ENCODE measurements at places on chromosomes 5 and 9.

GRCh38 chr5:134603059-134603458, 29.6 kb downstream of the SAR1B start:
- DNase-seq = no peak

DNA sequence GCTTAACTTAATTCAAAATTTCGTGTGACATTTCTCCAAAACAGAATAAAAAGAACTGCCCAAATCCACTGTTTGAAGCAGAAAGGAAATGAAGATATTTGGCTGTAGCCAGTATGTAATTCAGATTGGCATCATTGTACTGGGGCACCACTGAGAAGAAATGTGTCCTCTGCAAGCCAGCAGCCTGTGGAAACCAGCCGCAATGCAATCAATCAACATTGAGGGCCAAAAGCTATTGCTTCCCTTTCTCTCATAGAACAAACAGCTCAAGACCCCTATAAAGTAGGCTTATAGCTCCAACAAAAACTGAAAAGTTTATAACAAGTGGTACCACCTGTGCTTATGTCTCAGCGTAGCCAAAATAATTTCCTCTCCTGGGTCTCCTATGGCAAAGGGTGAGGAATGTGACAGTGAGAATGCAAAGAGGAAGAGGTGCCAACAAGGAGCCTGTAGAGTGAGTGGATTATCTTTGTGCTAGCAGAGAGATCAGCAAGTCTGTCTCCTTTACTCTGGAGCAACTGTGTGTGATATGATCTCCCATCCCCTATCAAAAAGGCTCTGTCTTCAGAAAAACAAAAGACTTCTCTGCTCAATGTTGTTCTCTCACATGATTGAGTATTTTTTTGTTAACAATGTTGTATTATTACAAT, 1072.3 kb upstream of the DMAC1 start:
- no peak for DNase-seq

DNA sequence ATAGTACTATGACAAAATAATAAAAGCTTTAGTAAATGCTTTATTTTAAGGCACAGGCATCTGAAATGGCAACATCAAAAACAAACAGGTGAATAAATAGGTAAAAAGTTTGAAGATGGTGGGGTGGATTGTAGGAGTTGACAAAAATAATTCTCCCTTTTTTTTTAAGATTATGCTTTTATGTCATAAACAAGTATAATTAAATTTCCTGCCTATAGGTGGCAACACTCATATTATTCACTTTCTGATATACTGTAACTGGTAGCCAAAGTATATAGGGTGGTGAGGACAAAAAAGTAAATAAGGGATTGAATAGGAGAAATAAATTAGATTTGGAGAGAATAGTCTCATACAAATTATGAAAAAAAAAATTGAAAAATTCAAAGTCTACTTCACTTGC, 120.0 kb upstream of the ACOT12 start:
- no peak for DNase-seq

DNA sequence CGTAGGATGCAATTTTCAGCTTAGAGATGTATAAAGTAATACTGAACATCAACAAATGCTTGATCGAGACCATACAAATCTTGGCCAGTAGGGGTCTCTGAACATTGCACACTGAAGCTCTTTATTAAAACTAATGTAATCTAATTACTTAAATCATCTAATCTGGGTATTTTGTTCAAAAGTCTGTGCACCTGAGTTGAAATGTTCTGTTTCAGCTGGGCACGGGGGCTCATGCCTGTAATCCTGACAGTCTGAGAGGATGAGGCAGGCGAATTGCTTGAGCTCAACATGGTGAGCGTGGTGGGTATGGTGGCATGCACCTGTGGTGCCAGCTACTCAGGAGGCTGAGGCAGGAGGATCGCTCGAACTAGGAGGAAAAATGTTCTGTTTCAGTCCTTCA, 41.0 kb downstream of the ESM1 start:
- peak; percentile 50 for DNase-seq

GRCh38 chr5:65157906-65158603, 323.7 kb downstream of the ADAMTS6 start:
- peak; percentile 6 for DNase-seq

DNA sequence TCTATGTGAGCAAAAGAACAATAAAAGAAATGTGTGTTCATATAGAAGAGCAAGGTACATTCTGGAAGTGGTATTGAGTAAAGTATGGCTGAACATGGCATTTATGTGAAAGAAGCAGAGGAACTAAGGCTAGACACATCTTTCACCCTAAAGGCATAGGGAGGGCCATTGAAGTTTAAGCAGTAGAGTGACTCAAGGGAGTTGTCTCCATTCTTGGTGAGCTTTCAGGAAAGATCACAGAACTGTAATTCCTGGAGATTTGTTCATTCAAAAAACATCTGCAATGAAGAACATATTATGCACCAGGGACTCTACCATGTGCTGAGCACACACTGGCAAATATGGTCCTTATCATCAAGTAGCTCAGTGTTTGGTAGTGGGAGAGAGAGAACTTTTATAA, 24.8 kb upstream of the HTR1A start:
- no peak for DNase-seq

- peak; percentile 28 for DNase-seq
Measured at GRCh38 chr9:105693435-105694189, 729 bp upstream of the TMEM38B start.

GRCh38 chr5:30890377-30890776, 303.1 kb upstream of the CDH6 start:
- no peak for DNase-seq

DNA sequence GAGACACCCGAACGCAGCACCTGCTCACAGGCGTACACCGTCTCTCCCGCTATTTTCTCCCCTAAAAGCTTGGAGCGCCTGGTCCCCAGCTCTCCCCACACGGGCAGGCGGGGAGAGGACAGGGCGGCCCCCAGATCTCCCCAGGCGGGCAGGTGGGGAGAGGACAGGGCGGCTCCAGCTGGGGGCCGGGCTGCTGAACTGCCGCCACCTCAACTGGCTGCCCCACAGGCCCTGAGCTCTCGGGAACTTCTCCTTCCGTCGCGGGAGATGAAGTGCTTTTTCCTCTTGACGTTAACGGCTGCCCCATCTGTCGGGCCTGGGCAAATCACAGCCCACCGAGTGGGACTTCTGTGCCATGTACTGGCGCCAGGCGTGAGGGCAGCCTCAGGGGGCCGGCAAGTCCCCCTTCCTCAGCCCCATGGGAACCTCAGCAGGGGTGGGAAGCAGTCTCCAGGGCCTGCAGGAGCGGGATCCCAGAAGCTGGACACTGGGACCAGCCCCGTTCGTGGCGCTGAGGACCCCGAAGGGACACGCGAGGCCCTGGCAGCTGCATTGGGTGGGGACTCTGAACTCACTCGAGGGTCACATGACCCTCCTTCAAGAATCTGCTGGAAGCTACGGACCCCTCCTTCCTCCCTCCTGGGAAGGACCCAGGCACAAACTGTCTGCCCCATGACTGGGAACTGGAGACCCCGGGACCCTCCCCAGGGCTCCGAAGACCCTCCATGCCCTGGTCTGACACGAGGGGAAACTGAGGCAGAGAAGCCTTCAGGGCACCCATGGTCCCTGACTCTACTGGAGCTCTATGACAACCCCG, 5.7 kb upstream of the EGFL7 start:
- no peak for DNase-seq

DNA sequence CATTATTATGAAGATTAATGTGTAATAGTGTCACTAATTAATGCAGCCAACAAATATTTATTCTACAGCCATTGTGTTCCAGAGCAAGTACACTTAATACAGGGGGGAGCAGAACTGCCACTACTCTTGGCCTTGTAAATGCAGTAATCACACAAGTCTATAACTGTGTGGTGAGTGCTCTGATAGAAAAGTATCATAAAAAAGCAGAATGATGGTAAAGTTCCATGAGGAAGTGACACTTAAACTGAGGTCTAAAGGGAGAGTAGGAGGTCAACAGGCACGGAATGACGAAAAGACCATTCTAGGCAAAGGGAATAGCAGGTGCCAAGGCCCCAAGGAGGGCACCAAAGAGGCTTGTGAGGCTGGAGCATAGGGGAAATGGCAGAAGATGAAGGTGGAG, 142.9 kb downstream of the OSTF1 start:
- DNase-seq = no peak

DNA sequence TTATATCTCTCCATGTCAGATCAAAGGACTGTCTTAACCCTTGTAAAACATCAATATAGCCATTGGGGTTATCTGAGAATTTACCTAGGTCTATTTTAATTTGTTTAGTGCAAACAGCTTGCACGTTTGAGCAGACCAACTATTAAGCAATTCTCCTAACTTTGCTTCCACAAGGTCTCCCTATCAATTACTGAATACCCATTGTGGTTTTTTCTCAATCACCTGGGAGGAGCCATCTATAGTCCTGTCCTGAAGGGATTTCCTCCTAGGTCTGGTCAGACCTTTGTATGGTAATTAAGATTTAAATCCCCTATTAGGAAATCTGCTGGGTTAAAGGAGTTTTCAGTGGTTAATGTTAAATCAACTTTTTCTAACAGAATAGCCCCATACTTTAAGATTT, 48.9 kb upstream of the S1PR3 start:
- no peak for DNase-seq
